Breast epithelium (tissue), 4 donors: ENCODE measurements at places on chromosomes 4 and X.

DNA sequence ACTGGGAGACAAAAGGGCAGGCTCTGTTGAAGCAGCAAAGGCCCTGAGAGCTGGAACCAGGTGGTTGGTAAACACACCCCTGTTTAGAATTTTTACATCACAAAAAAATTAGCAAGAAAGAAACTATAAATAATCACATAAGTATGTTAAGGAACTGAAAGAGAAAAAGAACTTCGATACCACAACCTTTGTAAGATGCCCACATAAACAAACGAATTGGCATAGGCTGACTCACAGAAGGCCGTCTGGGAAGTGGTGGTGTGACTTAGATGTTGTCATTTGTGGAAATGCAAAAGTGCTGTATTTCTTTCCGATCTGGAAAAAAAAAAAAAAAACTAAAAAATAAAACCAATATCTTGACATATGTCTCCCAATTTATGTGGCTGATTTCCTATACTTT lies 235.1 kb downstream of the USP46 start:
- no peak for DNase-seq

DNA sequence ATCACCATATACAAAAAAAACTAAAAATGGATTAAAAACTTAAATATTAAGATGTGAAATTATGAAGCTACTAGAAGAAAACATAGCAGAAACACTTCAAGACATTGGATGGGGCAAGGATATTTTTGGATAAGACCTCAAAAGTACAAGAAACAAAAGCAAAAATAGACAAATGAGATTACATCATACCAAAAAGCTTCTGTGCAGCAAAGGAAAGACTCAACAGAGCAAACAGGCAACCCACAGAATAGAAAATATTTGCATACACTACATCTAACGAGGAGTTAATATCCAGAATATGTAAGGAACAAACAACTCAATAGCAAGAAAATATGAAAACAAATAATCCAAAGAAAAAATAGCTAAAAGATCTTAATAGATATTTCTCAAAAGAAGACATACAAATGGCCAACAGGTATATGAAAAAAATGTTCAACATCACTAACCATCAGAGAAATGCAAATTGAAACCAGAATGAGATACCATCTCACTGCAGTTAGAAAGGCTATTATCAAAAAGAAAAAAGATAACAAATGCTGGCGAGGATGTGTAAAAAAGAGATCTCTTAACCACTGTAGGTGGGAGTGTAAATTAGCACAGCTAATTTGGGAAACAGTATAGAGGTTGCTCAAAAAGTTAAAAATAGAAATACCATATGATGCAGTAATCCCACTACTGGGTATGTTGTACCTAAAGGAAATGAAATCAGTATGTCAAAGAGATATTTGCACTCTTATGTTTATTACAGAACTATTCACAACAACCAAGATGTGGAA lies 17.8 kb upstream of the LRCH2 start:
- no peak for DNase-seq

- peak; percentile 76 for DNase-seq
Observed at GRCh38 chr4:8537041-8537461, 43.1 kb upstream of the GPR78 start.

DNA sequence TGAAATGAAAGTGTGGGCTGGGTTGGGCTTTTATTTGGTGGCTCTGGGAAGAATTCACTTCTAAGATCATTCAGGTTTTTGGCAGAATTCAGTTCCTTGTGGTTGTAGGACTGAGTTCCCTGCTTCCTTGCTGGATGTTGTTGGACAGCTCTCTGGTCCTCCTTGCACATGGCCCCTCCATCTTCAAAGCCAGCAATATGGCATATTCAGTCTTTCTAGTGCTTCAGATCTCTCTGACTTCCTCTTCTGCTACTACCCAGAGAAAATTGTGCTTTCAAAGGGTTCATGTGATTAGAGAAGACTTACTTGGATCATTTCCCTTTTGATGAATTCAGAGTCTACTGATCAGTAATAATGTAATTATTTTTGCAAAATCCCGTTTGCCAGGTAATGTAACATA lies 12.8 kb upstream of the IGFBP7 start:
- no peak for DNase-seq

- DNase-seq, result no peak
Observed at GRCh38 chr4:86181585-86181984, 178.3 kb downstream of the MAPK10 start.

GRCh38 chr4:156968479-156968984 lies 3.1 kb downstream of the PDGFC start:
- DNase-seq, result peak; percentile 58

DNA sequence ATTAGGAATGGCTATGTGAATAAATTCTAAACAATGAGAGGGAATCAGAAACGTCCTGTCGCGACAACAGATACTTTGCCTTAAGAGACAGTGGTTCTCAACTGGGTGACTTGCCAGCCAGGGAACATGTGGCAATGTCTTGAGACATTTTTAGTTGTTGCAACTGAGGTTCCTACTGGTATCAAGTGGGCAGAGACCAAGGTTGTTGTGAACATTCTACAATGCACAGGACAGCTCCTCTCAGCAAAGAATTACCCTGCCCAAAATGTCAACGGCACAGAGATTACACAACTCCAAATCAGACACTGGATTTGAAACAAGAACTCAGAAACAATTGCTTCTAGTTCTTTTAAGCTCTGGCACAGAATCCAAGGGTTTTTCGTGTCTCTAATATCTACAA lies 128.6 kb downstream of the ARHGAP6 start:
- DNase-seq, result no peak

- DNase-seq, result no peak
Observed at GRCh38 chr4:130419211-130419975, 1323.4 kb downstream of the C4orf33 start.

DNA sequence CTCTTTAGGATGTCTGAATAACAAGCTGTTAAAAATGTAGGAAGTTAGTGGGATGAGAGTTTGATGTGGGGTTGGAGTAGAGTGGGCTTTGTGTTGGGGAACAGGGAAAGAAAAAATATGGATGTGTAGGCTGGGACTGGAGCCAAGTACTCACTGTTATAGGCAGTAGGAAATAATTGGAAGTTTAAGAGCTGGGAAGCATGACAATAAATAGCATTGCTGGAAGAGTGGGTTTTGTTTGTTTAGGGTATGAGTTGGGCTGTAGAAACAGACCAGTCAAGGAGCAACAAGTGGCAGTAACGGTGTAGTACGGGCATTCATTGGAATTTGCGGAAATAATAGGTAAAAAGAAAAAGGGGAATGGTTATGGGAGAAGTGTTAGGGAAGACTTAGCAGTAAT lies 81.6 kb downstream of the KDM6A start:
- no peak for DNase-seq

DNA sequence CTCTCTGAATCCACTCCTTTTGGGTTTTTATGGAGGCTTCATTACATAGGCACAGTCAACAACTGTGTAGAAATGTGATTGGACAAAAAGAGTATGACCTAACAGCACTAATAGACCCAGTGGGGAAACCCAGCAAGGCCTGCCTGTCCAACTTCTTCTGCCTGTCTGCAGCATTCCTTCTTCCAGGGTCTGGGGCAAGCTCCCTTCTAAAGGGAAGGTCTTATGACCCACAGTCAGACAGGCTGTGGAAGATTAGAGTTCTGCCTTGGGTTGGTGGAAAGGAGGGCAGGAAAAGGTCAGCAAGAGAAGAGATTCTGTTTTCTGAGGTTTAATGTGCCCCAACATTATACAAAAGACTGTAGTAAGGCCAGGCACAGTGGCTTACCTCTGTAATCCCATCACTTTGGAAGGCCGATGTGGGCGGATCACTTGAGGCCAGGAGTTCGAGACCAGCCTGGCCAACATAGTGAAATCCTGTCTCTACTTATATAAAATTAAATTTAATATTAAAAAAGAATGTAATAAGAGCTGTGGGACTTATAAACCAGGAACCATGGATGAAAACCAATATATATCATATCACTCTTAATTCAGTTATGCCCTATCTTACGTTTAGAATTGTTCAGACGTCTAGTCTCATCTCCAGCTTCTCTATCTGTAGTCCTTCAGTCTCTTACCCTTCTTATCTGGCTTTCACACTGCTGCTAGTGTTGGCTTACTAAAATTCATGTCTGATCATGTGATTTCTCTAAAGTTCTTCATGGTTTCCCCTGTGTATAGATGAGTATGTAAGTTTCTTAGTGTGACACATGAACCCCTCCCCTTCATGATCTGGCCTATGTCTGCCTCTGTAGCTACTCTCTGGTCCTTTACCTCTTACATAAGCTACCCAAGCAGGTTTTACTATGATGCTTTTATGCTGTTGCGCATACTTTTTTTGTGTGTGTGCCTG lies 6.2 kb downstream of the CLCN3 start:
- DNase-seq, result no peak
